LHCN-M2 (cell line): ENCODE measurements at places on chromosomes 1 and 21.
A peak's percentile ranks its signal among the peaks of the same experiment; 100 is the strongest.

GRCh38 chr1:114692947-114693346, 2.4 kb downstream of the AMPD1 start:
- no peak for DNase-seq

DNA sequence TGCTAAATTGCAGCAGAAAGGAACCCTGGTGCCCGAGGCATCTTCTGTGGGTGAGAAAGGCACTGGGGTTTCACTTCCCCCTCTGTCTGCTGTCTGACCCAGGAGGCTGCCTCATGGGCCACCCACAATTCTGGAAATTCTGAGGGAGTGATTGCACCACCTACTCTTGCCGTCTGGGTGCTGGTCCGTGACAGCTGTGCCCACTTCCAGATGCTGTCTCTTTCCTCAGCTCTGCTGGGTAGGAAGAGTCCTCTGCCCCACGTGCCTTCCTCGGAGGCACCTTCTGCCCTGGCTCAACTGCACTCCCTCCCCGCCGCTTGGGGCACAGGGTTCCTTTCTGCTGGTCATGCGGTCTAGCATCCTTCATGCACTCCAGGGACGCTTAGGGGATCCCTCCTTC, 96.3 kb downstream of the ARHGEF10L start:
- DNase-seq, result no peak

- no peak for DNase-seq
These were observed 110.7 kb upstream of the ERRFI1 start for GRCh38 chr1:8136766-8137165.

GRCh38 chr1:219659684-219660083, 46.8 kb upstream of the ZC3H11B start:
- peak; percentile 43 for DNase-seq

DNA sequence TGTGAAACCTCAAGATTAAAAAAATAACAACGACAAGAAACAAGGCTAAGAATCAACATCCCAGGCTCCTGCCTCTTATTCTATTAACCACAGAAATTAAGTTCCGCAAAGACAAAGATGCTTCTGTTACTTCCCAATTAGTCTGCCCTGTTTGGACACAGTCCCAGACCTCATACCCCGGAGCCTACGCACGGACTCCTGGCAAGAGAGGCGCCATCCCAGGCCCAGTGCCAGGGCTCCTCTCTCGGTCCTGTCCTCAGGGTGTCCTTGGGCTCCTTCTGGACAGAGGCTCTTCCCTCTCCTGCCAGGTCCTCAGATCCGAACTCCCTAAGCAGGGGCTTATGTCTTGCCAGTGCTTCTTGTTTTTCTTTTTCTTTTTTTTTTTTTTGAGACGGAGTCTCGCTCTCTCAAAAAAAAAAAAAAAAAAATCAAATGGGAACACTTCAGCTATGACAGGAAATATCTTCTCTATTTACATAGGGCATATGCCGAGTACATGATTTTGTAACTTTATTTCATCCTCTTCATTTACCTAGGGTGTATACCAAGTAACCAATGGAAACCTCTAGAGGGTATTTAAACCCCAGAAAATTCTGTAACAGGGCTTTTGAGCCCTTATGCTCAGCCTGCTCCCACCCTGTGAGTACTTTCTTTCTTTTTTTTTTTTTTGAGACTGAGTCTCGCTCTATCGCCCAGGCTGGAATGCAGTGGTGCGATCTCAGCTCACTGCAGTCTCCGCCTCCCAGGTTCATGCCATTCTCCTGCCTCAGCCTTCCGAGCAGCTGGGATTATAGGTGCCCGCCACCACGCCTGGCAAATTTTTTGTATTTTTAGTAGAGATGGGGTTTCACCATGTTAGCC, 11.7 kb upstream of the ENO1 start:
- peak; percentile 82 for DNase-seq

DNA sequence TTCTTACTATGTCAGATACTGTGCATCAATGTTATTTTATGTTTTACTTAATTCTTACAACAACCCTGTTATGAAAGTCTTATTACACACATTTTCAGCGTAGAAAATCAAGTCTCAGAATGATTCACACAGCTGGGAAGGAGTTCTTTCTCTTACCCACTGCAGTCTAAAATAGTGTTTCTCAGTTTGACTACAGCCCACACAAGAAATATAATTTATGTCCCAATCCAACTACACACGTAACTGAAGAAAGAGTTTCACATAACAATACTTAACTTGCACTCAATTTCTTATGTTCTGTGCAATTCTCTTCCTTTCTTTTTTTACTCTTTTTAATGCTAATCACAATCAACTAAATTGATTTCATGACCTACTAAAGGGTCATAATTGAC, 252.8 kb upstream of the ADGRL2 start:
- no peak for DNase-seq

- DNase-seq, result no peak
These were observed 26.2 kb upstream of the TNFRSF1B start for GRCh38 chr1:12140515-12141162.

GRCh38 chr1:206700445-206701036, 15.8 kb downstream of the MAPKAPK2 start:
- peak; percentile 89 for DNase-seq

GRCh38 chr1:45012639-45013278, 705 bp downstream of the UROD start:
- DNase-seq, result peak; percentile 44

GRCh38 chr1:21680918-21681317, 11.8 kb upstream of the RAP1GAP start:
- peak; percentile 42 for DNase-seq

DNA sequence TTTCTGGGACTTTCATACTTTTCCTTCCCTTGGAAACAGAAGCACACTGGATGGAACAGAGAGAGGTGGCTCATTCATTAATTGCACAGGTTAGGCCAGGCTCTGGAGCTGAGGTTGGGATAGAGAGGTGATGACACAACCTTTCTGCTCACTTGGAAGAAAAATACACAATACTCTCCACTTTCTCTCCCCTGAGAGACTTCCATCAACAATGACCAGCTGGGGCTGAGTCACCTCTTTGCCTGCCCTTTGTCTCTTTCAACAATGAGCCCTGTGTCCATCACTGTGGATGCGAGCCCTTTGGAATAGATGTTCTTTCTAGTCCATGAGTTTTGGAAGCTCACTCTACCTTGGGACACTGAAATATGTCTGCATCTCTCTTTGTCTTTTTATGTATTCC, 43.1 kb downstream of the ATP2B4 start:
- peak; percentile 92 for DNase-seq

DNA sequence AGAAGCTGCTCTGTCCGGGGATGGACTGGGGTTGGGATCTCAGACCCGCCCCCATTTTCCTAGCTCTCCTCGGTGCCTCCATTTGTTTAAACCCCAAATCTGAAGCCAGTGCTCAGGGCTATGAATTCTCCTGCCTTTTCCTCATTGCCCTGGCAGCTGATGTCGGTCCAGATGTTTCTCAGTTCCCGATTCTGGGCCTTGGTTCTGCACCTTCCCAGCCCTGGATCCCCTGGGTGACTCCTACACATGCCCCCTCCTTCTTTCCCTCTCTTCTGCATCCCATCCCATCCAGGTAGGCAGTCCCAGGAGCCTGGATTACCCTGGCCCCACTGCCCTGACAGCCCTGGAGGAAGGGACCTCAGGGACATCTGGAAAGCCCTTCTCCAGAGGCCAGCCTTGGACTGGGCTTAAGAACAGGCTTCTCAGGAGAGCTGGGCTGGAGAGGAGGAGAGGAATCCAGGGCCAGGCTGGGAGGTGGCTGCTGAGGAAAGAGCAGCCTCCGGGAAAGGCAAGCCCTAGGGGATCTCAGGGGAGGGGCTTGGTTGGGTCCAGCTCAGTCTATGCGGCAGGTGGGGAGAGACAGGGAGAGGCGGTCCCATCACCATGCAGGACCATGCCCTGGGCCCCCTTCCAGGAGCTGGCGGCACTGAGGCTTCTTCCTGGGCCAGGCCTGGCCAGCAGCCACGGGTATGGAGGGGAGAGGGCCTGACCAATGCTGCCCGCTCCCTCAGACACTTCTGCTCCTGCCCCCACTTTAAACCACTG, 6.8 kb upstream of the EPS8L3 start:
- no peak for DNase-seq

DNA sequence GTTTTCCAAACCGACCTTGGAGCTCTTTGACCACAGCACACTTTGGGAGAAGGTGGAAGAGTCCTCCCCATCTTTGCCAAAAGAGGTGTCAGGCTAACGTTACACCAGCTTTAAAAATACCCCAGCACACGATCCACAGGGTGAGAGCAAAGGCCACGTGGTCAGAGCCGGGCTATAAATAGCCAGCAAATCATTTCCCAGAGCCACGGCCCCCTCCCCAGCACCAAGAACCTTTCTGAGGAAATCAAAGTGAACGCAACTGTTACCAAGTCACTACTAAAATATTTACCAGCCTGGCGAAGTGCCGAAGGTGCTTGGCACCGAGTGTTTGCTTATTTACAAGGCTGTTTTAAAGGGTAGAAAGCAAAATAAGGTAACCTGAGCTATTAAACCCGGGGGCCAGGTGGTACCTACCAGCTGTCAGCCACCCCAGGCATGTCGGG, 72.4 kb downstream of the CASZ1 start:
- DNase-seq, result peak; percentile 2

GRCh38 chr1:13799502-13800283, 99.7 kb downstream of the PRDM2 start:
- no peak for DNase-seq

GRCh38 chr1:54800899-54801759, at the start of gene TTC22:
Gene TTC22, minus strand, starts transcription at chr1:54801323. Its CDS starts 160 bp downstream, at chr1:54801163.
- no peak for DNase-seq

- DNase-seq, result peak; percentile 89
These were observed 173.4 kb downstream of the TOMM20 start for GRCh38 chr1:234955107-234955731.

- DNase-seq, result peak; percentile 91
These were observed 183.5 kb downstream of the RUNX1 start for GRCh38 chr21:34865400-34866241.

DNA sequence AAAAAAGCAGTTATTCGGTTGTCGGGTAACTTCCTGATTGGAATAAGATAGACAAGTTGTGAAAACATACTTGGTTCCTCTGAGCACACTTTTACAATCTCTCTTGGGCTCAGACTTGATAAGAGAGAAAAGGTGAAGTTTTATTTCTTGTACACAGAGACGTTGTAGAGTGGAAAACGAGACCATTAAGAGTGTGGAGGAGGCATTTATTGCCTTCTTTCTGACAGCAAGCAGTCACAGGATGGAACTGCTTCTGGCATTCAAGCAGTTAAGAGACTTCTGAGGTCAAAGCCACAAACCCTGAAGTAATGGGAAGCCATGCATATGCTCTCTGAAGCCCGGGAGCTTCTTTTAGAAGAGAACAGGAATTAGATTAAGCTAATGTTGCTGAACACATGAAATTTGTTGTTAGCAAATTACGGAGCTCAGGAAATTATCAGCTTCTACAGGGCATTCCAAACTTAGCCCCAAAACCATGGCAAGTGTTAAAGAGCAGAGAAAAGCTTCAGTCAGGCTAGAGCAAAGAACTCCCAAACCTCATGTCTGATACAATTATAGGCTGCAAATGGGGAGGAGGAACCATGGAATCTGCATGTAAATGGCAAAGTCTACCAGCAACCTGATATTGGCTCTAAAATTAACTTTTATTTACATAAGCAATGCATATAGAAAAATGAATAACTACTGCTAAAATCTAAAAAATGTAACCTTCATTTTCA, 26.0 kb downstream of the S1PR1 start:
- no peak for DNase-seq

- no peak for DNase-seq
These were observed 82.6 kb upstream of the PTGFR start for GRCh38 chr1:78408192-78408591.

- no peak for DNase-seq
These were observed 30.5 kb downstream of the SIPA1L2 start for GRCh38 chr1:232599178-232600041.

GRCh38 chr1:222168621-222169020, 379.3 kb downstream of the HHIPL2 start:
- DNase-seq, result no peak

DNA sequence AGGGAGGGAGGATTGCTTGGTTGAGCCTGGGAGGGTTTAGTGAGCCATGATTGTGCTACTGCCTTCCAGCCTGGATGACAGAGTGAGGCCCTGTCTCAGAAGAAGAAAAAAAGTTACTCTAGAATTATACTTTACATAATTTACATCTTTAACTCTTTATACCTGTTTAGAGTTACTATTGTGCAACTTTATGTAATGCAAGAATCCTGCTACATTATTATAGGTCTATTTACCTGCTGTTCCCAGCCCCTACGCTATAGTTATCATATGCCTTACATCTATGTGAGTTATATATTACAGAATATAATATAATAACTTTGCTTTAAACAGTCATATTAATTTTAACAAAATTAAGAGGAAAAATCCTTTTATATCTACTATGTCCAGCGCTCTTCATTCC, 14.3 kb downstream of the SDHB start:
- no peak for DNase-seq

GRCh38 chr21:33883118-33883517, 32.5 kb downstream of the ATP5PO start:
- DNase-seq, result no peak

GRCh38 chr1:101448018-101448417, 211.2 kb downstream of the S1PR1 start:
- no peak for DNase-seq
